ENCODE measurements at places on chromosomes 16 and 17.

GRCh38 chr17:18039535-18040260 lies 490 bp downstream of the GID4 start:
- no peak for DNase-seq

GRCh38 chr16:4787627-4788482 lies at the start of gene SEPTIN12:
Gene SEPTIN12, minus strand, starts transcription at chr16:4788345. Its CDS starts 700 bp downstream, at chr16:4787645.
- DNase-seq: no peak

GRCh38 chr17:48970224-48970623 lies 1.8 kb upstream of the GIP start:
- DNase-seq: no peak

DNA sequence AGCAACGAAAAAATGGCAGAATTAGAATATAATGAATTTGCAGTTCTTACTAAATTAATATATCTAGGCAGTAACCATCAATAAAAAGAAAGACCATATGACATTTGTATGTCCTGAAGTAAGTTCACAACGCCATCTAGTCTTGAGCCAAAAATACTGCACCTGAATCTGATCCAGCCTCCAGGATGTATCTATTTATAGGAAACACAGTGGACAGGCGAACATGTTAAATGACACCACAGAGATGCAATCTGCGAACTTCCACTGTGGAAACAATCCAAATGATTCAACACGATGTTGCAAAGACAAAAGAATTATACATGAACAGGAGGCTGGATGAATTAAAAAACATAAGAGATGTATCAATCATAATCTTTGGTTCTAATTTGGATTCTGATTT lies 197.6 kb downstream of the CDH13 start:
- no peak for DNase-seq

- DNase-seq: no peak
Observed at GRCh38 chr17:49523706-49524472, 28.8 kb downstream of the NGFR start.

- DNase-seq: no peak
Observed at GRCh38 chr16:57590654-57591085, 37.8 kb upstream of the ADGRG1 start.

DNA sequence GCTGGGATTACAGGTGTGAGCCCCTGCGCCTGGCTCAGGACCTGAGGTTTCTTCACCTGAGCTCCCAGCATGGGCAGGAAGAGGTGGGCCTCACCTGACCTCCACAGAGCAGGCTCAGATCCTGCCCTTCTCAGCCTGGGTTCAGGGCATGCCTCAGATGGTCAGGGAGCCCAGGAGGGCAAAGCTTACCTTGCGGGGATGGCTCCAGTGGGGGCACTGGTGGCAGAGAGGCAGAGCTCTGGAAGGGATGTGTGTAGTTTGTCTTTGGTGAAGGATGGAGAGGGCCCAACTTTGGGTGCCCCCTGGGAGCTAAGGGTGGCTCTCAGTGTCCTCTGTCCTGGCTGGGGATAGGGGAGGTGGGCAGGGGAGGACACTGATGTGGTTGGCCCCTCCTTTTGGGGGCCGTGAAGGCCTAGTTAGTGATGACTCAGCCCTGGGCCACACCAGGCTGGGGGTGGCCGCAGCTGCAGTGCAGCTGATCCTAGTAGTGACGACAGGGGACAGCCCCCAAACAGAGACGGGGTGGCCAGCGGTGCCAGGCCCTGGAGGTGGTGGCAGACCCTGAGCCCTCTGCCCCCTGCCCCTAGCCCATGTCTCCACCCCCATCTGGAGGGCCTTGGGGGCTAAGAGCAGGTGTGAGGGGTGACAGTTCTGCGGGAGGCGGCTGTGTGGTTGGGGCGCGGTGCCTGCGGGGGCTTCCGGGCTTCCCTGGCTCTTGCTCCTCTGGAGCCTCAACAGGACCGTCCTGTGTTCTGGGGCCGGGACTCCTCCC lies 5.8 kb downstream of the NHERF2 start:
- no peak for DNase-seq

DNA sequence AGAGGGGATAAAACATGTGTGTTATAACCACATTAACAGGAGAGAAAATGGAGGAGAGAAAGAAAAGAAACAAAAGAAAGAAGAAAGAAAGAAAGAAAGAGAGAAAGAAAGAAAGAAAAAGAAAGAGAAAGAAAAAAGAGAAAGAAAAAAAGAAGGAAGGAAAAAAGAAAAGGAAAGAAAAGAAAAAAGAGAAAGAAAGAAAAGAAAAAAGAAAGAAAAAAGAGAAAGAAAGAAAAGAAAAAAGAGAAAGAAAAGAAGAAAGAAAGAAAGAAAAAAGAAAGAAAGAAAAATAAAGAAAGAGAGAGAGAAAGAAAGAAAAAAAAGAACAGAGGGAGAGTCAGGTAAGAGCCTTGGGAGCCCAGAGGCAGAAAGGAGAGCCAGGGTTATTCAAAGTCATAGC lies 446.6 kb upstream of the ASIC2 start:
- DNase-seq: no peak

GRCh38 chr16:78189121-78189520 lies 89.7 kb downstream of the WWOX start:
- no peak for DNase-seq

DNA sequence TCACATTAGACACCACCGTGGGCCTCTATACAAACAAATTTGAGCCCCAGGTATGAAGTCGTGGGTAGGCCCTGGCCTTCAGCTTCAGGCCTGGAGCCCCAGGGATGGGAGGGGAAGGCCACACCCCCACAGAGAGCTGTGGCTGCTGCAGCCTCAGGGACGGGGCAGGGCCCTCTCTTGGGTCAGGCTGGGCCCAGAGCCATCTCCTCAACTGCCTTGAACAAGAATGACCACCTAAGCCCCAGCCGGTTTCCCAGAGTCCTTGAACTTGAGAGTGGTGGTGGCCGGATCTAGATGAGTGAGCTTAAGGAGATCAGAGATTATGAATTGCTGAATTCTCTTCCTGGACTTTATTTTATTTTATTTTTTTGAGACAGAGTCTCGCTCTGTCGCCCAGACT lies 18.6 kb downstream of the SCNN1B start:
- DNase-seq: no peak

DNA sequence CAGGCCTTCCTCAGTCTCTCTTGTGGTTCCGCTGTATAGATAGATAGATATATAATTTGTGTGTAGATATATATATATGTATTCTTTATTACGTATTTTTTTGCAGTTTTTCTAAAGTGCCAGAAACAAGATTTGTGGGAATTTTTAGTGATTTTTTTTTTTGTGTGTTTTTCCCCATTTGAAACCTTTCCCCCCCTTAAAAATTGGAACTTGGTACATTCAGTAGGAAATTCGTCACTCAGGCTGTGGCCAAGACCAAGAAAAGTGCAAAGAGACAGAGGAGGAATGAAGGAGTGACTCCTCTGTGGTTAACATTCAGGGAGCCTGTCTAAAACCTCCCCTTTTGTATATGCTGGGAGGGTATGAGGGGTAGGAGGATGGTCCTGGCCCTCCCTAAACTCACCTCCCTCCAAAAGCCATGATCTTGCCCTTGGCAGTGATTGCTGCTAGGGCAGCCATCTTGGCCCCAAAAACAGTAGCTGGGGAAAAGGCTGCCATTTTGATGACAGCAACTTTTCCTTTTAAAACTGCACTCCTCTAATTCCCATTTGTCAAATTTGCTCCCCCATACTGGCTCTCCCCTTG lies 15.2 kb downstream of the CHRNB1 start:
- DNase-seq: no peak

- DNase-seq: no peak
Observed at GRCh38 chr17:82400830-82401229, 17.3 kb upstream of the HEXD start.

- no peak for DNase-seq
Observed at GRCh38 chr17:74454197-74455024, 12.0 kb upstream of the CD300A start.

GRCh38 chr17:882827-883585 lies 96.6 kb downstream of the NXN start:
- DNase-seq: no peak

- DNase-seq: no peak
Observed at GRCh38 chr16:85948616-85949265, 49.8 kb downstream of the IRF8 start.

DNA sequence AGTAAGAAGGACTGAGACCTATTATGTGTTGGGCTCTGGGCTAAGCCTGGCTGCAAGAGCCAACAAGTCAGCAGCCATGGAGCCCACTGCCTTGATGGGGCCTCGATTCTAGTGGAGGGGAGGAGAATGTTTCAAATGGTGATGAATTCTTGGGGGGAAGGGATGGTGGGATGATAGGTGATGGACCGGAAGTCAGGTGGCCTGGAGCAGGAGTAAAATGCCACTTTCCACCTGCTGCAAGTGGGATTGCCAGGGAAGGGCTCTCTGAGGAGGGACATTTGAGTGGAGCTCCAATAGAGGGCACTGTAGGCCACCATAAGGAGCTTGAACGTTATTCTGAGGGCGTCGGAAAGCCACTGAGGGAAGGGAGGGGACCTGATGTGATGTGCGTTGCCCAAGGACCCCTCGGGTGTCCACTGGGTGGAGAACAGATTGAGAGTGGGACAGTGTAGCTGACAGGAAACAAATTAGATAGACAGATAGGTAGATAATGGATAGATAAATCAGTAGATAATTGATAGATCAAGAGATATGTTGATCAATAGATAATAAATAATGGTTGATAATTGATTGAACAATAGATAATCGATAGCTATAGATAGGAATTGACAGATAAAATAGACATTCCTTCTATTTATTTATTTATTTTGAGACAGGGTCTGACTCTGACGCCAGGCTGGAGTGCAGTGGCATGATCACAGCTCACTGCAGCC lies 18.2 kb upstream of the NXPH3 start:
- no peak for DNase-seq

GRCh38 chr16:88685156-88686061 lies 898 bp downstream of the SNAI3 start:
- DNase-seq: no peak

GRCh38 chr17:14078027-14078426 lies 8.7 kb downstream of the COX10 start:
- no peak for DNase-seq

- no peak for DNase-seq
Observed at GRCh38 chr16:23836404-23837311, 875 bp downstream of the PRKCB start.

DNA sequence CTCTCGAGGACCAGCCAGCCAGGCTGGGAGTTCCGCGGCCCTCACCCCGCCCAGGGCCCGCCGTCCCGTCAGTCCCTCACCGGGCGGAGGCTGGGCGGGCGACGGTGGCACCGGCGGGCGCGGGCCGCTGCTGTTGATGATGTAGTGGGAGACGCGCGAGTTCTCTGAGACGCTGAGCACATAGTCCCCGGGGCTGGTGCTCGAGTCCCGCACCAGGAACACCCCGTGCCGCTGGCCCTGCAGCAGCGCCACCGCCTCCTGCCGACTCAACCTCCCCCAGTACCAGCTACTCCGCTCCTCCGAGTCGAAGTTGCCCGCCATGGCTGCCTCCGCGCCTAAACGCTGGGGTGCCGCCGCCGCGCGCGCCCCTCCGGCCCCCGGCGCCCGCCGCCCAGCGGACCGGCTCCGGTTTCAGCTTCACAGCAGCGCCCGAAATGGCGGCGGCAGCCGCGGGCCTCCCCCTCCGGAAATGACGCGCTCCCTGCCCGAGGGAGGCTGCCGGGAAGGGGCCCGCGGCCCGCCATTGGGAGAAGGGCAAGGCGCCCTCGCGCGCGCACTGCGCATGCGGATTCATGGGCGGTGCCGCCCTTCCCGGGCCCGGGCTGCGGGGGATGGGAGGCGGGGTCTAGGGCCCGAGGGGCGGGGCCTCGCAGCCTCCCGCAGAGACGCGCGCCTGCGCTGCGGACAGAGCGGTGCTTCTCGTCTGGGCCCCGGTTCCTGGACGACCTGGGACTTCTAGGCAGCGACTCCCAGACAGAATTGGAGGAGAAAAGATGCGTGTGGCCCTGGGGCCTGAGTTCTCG lies at the start of gene CRK:
Gene CRK, minus strand, starts transcription at position 436 of the 803 bp plus-strand sequence. Its CDS starts 115 bp downstream, at position 321.
- peak; percentile 99 for DNase-seq

DNA sequence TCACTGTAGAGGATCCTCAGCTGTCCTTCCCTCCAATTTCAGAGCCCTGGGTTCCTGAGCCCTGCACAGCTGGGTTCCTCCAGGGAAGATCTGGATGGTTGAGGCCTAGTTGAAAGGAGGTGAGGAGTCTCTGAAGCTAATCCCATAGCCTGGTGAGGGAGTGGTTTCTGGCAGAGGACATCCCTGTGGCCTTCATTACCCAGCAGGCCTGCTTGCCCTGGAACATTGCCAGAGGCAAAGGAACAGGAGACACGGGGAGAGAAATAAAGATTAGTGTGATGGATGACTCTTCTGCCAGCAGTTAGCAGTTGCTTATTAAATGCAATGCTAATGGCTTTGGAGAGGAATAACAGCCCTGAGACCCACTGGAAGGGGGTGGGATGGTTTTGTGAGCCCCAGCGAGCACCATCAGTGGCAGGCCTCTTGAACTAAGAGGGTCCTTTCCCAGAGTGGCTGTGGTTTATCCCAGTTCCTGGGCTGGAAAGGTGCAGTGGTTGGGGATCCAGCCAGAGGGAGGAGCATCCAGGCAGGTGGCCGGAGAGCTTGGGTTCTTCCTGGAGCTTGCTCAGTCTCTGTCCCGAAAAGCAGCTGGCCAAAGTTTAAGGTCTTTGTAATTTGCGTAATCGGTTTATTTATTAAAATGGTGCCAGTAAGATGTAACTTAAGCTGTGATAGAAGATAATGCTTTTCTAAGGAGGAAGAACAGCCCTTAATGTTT lies 209.7 kb downstream of the CCDC182 start:
- DNase-seq: no peak

- no peak for DNase-seq
Observed at GRCh38 chr17:18108401-18109312, at the start of gene MYO15A. Gene MYO15A, plus strand, starts transcription at chr17:18108756. Its CDS starts 10,045 bp downstream, at chr17:18118801.

DNA sequence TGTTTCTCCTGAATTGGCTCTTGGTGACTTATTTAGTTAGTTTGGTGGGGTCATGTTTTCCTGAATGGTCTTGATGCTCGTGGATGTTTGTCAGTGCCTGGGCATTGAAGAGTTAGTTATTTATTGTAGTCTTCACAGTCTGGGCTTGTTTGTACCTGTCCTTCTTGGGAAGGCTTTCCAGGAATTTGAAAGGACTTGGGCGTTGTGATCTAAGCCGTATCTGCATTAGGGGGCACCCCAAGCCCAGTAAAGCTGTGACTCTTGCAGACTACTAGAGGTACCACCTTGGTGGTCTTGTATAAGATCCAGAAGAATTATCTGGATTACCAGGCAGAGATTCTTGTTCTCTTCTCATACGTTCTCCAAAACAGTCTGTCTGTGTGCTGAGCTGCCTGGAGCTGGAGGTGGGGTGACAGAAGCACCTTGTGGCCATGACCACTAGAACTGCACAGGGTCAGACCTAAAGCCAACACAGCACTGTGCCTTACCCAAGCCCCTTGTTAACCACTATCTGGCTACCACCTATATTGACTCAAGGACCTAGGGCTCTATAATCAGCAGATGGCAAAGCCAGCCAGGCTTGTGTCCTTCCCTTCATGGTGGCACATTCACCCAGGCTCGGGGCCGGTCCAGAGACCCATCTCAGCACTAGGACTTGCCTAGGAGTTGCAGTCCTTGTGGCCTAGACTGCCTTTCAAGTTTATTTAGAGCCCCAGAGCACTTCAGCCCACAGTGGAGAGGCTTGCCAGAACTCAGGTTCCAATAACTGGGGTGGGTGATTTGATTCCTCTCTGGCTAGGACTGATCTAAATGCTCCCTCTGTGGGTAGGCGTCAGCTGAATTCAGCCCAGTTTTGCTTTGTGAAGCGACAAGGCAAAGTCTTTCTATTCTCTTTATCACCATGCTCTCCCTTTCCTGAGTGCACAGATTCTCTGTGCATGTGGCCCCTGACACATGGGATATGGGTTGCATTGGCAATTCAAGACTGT lies 11.0 kb downstream of the RNF135 start:
- DNase-seq: no peak

Data from right forelimb (tissue), 1 donor.